Mammary microvascular endothelial cell (primary cell): ENCODE measurements at places on chromosomes 3 and 15. TPM values are rescaled to one million over a fixed set of nuclear protein-coding genes. Genes with fewer than 3 reads are reported as not detected.

RETNLB gene
- not detected in 2 replicates for total RNA-seq

TM4SF4 gene
- not detected in 2 replicates for total RNA-seq

UBAP1L gene
- 0.20 and 1.3 TPM in 2 replicates for total RNA-seq

RBP2 gene
- total RNA-seq, result not detected in 2 replicates

ISY1 gene
- 25.0 and 28.1 TPM in 2 replicates for total RNA-seq

SOX14 gene
- not detected in 2 replicates for total RNA-seq

SLC28A2 gene
- total RNA-seq, result not detected in 2 replicates

SAXO2 gene
- total RNA-seq, result 1.1 and 2.7 TPM in 2 replicates

FLNB gene
- total RNA-seq, result 440 and 497 TPM in 2 replicates

MAP6D1 gene
- 3.1 and 5.0 TPM in 2 replicates for total RNA-seq

HSPBAP1 gene
- total RNA-seq, result 3.7 and 5.1 TPM in 2 replicates

FSD2 gene
- total RNA-seq, result not detected in 2 replicates

SKOR1 gene
- total RNA-seq, result not detected in 2 replicates

DAPK2 gene
- total RNA-seq, result 3.1 and 4.0 TPM in 2 replicates

ERC2 gene
- total RNA-seq, result 0.05 and 0.13 TPM in 2 replicates

CGNL1 gene
- total RNA-seq, result 2.5 and 2.6 TPM in 2 replicates

LRRC3B gene
- total RNA-seq, result not detected in 2 replicates

STRIT1 gene
- total RNA-seq, result not detected in 2 replicates

MAGI1 gene
- total RNA-seq, result 10.2 and 11.1 TPM in 2 replicates

CCR3 gene
- total RNA-seq, result not detected in 2 replicates

IL17RD gene
- total RNA-seq, result 0.20 and 1.8 TPM in 2 replicates

ATP13A5 gene
- total RNA-seq, result 0.13 TPM in 1 of 2 replicates, not detected in the other

PLA2G4B gene
- 0.27 and 0.89 TPM in 2 replicates for total RNA-seq

CX3CR1 gene
- total RNA-seq, result not detected in 2 replicates

SH3BP5 gene
- total RNA-seq, result 50.7 and 51.1 TPM in 2 replicates

MRPL46 gene
- 26.2 and 26.7 TPM in 2 replicates for total RNA-seq

WDR76 gene
- total RNA-seq, result 18.5 and 18.9 TPM in 2 replicates

CAMK1 gene
- total RNA-seq, result 51.8 and 52.6 TPM in 2 replicates

ADAMTS9 gene
- total RNA-seq, result 48.9 and 51.8 TPM in 2 replicates

GALNT15 gene
- total RNA-seq, result 4.4 and 5.3 TPM in 2 replicates

SGO1 gene
- 11.8 and 11.9 TPM in 2 replicates for total RNA-seq

AMIGO3 gene
- total RNA-seq, result 1.5 TPM in 1 of 2 replicates, not detected in the other

CCK gene
- total RNA-seq, result not detected in 2 replicates

GOLGA6B gene
- total RNA-seq, result not detected in 2 replicates

CASR gene
- not detected in 2 replicates for total RNA-seq

PLA2G4D gene
- not detected in 2 replicates for total RNA-seq

SPINK8 gene
- not detected in 2 replicates for total RNA-seq

ARGFX gene
- total RNA-seq, result not detected in 2 replicates

GOLGA6L4 gene
- total RNA-seq, result 0.74 and 4.7 TPM in 2 replicates

TRPM1 gene
- total RNA-seq, result under 0.01 and 0.60 TPM in 2 replicates

PLSCR2 gene
- not detected in 2 replicates for total RNA-seq
